ENCODE measurements at places on chromosomes 2 and 18. TPM values are rescaled to one million over a fixed set of nuclear protein-coding genes. Genes with fewer than 3 reads are reported as not detected.

DNA sequence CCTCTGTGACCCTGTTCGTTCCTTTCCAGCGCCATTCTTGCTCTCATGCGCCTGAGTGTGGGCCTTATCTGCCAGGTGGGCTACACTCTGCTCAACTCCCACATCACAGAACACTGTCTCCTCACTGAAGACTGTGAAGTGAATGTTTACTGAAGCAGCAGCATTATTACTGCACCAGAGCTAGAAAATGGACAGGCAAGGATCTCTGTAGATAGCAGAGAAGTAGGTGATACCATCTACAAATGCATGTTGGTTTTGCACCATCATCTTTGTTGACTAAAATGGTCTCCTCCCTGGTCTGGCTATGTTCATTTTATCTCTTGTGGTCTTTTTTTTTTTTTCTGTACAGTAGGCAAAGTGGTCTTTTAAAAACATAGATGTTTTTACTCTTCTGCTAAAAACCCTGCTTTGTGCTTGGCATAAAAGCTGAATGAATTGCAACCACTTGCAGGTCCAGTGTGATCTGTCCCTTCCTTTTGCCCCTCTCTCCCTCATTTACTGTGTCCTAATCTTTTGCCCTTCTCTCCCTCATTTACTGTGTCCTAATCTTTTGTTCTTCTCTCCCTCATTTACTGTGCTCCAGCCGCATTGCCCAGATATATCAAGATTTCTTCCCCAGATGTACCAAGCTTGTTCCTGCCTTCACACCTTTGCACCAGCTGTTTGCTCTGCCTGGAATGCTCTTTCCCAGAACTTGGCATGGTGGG, 35.4 kb downstream of the BABAM2 start:
- no peak overlapping the region for H3K27ac ChIP-seq
- peaks cover 17% of the 10 kb centered on the region for H3K36me3 ChIP-seq
- H3K4me1 ChIP-seq: peaks cover 4% of the 10 kb centered on the region
- no peak overlapping the region for H3K4me3 ChIP-seq
- H3K27me3 ChIP-seq: no peaks in the 10 kb centered on the region

- H3K4me1 ChIP-seq: peaks cover 3% of the 10 kb centered on the region
- peaks cover 3% of the 10 kb centered on the region for H3K27me3 ChIP-seq
- H3K27ac ChIP-seq: no peak overlapping the region
- H3K4me3 ChIP-seq: no peak overlapping the region
- no peak for DNase-seq
Observed at GRCh38 chr2:172279813-172280212, 147.6 kb upstream of the ITGA6 start.

The AP1S3 gene
- total RNA-seq: 8.8 TPM

The SPC25 gene
- 33.7 TPM for total RNA-seq

GRCh38 chr2:122736279-122736678, 980.8 kb downstream of the TSN start:
- no peak overlapping the region for H3K4me3 ChIP-seq
- H3K4me1 ChIP-seq: no peaks in the 10 kb centered on the region
- H3K27ac ChIP-seq: no peak overlapping the region
- H3K27me3 ChIP-seq: no peaks in the 10 kb centered on the region
- no peaks in the 10 kb centered on the region for H3K36me3 ChIP-seq

GRCh38 chr2:20668451-20668850, 1.5 kb downstream of the GDF7 start:
- H3K36me3 ChIP-seq: no peaks in the 10 kb centered on the region
- H3K27me3 ChIP-seq: peaks cover 62% of the 10 kb centered on the region
- no peak overlapping the region for H3K27ac ChIP-seq

DNA sequence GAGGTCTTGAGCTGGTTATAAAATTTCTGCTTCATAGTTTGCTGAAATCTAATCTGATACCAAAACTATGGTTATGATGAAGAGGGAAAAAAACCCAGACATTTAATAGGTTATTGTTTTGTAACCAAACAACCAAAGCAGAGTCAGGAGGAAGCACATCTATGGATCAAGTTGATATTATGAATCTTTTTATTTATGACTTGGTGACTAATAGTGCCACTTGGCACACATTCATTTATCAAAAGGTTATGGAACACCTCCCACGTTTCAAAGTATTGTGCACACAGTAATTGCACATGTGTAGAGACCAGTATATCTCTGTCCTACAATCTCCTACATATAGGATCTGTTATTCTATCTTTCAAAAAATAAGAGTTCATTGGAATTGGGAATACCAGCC, 93.0 kb downstream of the DPP4 start:
- no peaks in the 10 kb centered on the region for H3K36me3 ChIP-seq
- H3K27me3 ChIP-seq: peaks cover 2% of the 10 kb centered on the region
- peaks cover 30% of the 10 kb centered on the region for H3K4me1 ChIP-seq

The ANKRD30B gene
- not detected for total RNA-seq

The GCFC2 gene
- 37.6 TPM for total RNA-seq

GRCh38 chr2:74863802-74864248, 29.9 kb downstream of the HK2 start:
- H3K4me1 ChIP-seq: peaks cover 22% of the 10 kb centered on the region
- H3K36me3 ChIP-seq: peaks cover 40% of the 10 kb centered on the region
- no peaks in the 10 kb centered on the region for H3K27me3 ChIP-seq
- H3K4me3 ChIP-seq: no peak overlapping the region
- no peak overlapping the region for H3K27ac ChIP-seq

The IL18RAP gene
- total RNA-seq: 7.4 TPM

The MAP4K4 gene
- total RNA-seq: 70.2 TPM

- H3K27ac ChIP-seq: peak overlapping the region; percentile 88
- peaks cover 36% of the 10 kb centered on the region for H3K4me1 ChIP-seq
- peaks cover 69% of the 10 kb centered on the region for H3K36me3 ChIP-seq
Observed at GRCh38 chr2:201150454-201151020, 32.4 kb upstream of the CASP10 start.

The RNMT gene
- total RNA-seq: 61.2 TPM

DNA sequence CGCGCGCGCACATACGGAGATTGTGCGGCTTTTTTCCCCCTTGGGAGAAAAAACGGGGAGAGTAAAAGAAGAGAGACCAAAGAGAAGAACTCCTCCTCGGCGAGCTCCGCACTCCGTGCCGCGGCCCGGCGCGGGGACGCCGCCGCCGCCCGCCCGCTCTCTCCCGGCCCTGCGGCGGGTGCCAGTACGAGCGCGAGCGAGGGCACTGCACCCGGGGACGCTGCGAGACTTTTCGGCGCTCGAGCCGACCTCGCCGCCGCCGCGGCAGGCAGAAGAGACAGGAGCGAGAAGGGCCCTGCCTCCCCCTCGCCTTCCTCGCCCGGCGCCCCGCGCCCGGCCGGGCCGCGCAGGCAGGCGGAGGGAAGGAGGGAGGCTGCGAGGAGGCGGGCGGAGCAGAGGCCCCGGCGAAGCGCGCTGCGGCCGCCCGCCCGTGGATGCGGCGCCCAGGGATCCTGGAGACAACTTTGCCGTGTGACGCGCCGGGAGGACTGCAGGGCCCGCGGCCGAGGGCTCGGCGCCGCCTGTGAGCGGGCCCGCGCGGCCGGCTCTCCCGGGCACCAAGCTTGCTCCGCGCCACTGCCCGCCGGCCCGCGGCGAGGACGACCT, 857 bp upstream of the INHBB start:
- H3K36me3 ChIP-seq: no peaks in the 10 kb centered on the region
- H3K4me1 ChIP-seq: peaks cover 22% of the 10 kb centered on the region
- H3K4me3 ChIP-seq: no peak overlapping the region
- peaks cover 55% of the 10 kb centered on the region for H3K27me3 ChIP-seq
- no peak overlapping the region for H3K27ac ChIP-seq
